ENCODE measurements at places on chromosomes 11 and 22. TPM values are rescaled to one million over a fixed set of nuclear protein-coding genes. Genes with fewer than 3 reads are reported as not detected.

DNA sequence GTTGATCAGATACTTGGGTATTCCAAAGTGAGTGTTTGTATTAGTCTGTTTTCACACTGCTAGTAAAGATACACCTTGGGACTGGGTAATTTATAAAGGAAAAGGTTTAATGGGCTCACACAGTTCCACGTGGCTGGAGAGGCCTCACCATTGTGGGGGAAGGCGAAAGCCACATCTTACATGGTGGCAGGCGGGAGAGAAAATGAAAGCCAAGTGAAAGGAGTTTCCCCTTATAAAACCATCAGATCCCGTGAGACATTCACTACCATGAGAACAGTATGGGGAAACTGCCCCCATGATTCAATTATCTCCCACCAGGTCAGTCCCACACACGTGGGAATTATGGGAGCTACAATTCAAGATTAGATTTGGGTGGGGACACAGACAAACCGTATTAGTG lies 7.0 kb downstream of the TIMM10B start:
- no peaks in the 10 kb centered on the region for H3K4me1 ChIP-seq
- H3K36me3 ChIP-seq, result peaks cover 76% of the 10 kb centered on the region
- H3K27ac ChIP-seq, result no peak overlapping the region
- H3K4me3 ChIP-seq, result no peak overlapping the region
- DNase-seq, result no peak

DNA sequence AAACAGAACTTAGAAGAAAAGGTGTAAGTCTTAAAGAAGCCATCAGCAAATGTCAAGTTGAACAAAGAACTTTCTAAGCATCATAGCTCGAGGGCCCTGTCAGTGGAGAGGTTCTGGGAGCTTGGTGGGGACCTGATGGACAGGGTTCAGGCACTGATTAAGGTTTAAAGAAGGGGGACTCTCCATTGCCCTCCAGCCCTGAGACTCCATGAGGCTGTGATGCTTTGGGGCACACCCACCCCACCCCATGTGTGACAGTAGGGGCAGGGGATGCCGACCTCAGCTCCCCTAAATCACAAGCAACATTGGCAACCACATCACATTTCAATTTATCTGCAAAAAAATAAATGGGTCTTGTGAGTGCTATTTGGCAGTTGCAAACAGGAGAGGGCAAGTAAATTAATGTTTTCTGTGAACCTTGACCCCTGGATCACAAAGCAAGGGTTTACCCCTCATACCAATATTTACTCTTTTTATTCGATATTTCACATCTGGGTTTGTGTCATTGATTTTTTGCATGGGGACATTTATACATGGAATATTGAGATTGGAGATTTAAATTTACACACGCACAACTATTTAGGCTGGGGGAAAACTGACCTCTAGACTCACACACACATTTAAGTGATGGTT lies 37.1 kb upstream of the ANO1 start:
- no peak overlapping the region for H3K27ac ChIP-seq
- H3K4me3 ChIP-seq, result no peak overlapping the region
- no peaks in the 10 kb centered on the region for H3K27me3 ChIP-seq
- H3K36me3 ChIP-seq, result no peaks in the 10 kb centered on the region

DNA sequence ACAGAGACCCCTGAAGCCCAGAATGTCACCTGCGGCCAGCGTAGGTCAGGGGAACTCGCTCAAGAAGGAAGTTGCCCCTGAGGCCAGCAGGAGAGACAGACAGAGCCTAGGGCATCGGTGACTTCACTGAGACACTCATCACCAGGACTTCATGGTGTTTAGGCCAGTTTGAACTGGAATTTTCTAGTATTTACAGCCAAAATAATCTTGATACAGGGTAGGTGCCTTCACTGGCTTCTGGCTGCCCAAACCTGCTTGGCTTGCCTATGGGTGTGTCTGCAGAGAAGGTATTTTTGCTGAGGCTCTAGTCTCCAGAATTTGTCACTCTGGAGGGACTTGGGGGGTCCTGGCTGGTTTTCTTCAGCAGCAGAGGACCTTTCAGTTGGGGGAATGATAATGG lies 86.6 kb downstream of the FBXO7 start:
- no peak overlapping the region for H3K27ac ChIP-seq
- no peak for DNase-seq
- peaks cover 15% of the 10 kb centered on the region for H3K4me1 ChIP-seq

Gene EHF
- 36.4 TPM for total RNA-seq

GRCh38 chr22:20887375-20887774 lies 28.6 kb downstream of the SNAP29 start:
- H3K4me1 ChIP-seq, result no peaks in the 10 kb centered on the region
- no peak overlapping the region for H3K27ac ChIP-seq
- no peaks in the 10 kb centered on the region for H3K27me3 ChIP-seq
- H3K4me3 ChIP-seq, result no peak overlapping the region
- DNase-seq, result no peak
- peaks cover 58% of the 10 kb centered on the region for H3K36me3 ChIP-seq

DNA sequence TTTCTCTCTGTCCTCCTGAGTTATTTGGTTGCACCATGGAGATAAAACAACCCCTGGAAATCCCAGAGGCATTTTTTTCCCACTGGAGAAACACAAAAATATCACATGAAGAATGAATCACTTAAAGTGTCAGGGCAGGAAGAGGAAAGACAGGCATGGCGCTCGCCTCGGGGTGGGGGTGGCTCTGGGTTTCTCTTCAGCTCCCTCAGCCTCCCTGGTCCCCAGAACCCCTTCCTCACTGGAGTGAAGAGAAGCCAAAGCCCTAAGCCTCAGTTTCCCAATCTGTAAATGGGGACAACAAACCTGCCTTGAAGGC lies 938 bp downstream of the SHISAL1 start:
- H3K27ac ChIP-seq, result no peak overlapping the region
- no peaks in the 10 kb centered on the region for H3K4me1 ChIP-seq
- H3K4me3 ChIP-seq, result no peak overlapping the region
- DNase-seq, result no peak
- no peaks in the 10 kb centered on the region for H3K36me3 ChIP-seq

- no peaks in the 10 kb centered on the region for H3K4me1 ChIP-seq
- peaks cover 5% of the 10 kb centered on the region for H3K27me3 ChIP-seq
- no peak overlapping the region for H3K4me3 ChIP-seq
Observed at GRCh38 chr11:135006800-135007199, 594.8 kb upstream of the B3GAT1 start.

GRCh38 chr11:124759266-124760204 lies 2.6 kb downstream of the ESAM start:
- peaks cover 42% of the 10 kb centered on the region for H3K4me1 ChIP-seq
- H3K36me3 ChIP-seq, result peaks cover 23% of the 10 kb centered on the region
- H3K27ac ChIP-seq, result peak overlapping the region; percentile 89
- peaks cover 22% of the 10 kb centered on the region for H3K27me3 ChIP-seq
- peak; percentile 75 for DNase-seq

DNA sequence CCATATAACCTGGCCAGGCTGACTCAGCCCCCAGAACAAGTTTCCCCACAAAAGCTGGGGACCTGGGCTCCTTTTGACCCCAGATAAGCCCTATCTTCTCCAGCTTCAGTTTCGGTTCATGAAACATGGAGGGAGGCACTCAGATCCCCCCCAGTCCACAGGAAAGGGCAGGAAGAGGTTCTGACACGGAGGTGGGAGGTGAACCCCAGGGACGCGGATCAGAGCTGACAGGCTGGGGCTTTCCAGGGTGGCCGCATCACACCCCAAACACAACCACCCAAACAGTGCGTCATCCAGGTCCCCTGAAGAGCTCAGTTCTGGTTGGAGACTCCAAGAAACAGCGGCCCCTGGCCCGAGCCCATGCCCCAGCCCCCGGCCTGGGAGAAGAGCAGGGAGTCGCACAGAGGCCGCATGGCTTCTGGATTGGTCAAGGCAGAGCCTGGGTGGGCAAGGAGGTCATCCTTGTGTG lies 44.3 kb upstream of the A4GALT start:
- DNase-seq, result no peak
- no peaks in the 10 kb centered on the region for H3K27me3 ChIP-seq
- H3K36me3 ChIP-seq, result no peaks in the 10 kb centered on the region
- peaks cover 9% of the 10 kb centered on the region for H3K4me1 ChIP-seq
- no peak overlapping the region for H3K27ac ChIP-seq
- no peak overlapping the region for H3K4me3 ChIP-seq

DNA sequence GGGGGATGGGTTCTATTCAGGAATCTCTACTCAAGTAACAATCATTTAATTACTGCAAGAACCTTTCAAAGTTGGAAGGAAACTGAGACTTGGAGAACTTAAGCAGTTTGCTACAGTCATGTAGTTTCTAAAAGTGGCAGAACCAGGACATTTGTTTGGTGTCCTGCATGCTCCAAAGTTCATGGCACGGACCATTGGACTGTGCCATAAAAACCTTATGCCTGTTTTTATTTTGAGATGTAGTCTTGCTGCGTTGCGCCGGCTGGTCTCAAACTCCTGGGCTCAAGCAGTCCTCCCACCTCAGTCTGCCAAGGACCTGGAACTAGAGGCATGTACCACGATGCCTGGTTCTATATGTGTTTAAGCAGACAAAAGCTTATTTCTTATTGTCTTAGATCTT lies 18.6 kb upstream of the AIFM3 start:
- DNase-seq, result no peak
- H3K36me3 ChIP-seq, result peaks cover 39% of the 10 kb centered on the region
- peaks cover 27% of the 10 kb centered on the region for H3K4me1 ChIP-seq
- H3K4me3 ChIP-seq, result no peak overlapping the region
- no peaks in the 10 kb centered on the region for H3K27me3 ChIP-seq
- H3K27ac ChIP-seq, result no peak overlapping the region

GRCh38 chr22:30717331-30717921 lies 22.8 kb downstream of the OSBP2 start:
- H3K36me3 ChIP-seq, result no peaks in the 10 kb centered on the region
- DNase-seq, result no peak
- no peaks in the 10 kb centered on the region for H3K4me1 ChIP-seq

Gene KCNK7
- 1.3 TPM for total RNA-seq

Gene TMA7B
- 0.69 TPM for total RNA-seq

DNA sequence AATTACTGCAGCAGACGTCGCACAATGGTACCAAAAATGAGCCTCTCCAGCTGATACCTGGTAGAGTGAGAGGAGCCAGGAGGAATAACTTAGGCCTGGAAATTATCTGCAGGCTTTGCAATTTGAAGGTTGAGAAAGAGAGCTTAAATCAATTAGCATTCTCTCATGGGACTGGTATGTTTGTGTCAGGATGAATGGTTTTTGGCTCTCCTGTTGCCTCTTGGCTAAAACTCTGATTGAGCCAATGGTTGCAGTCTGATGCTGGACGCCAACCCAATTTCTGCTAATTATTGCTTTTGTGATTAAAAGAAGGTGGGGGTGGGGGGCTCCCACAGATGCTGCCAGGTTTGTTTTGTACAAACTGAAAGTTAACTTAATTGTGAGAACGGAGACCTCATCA lies 12.5 kb upstream of the NELL1 start:
- peaks cover 9% of the 10 kb centered on the region for H3K27me3 ChIP-seq
- no peaks in the 10 kb centered on the region for H3K4me1 ChIP-seq
- no peaks in the 10 kb centered on the region for H3K36me3 ChIP-seq
